Cardiac fibroblast (primary cell): ENCODE measurements at places on chromosomes 11 and 22.

- DNase-seq = peak; percentile 26
These were observed 29.1 kb upstream of the CCND1 start for GRCh38 chr11:69611548-69612526.

- DNase-seq = no peak
These were observed 289.1 kb downstream of the TBC1D22A start for GRCh38 chr22:47051441-47052071.

DNA sequence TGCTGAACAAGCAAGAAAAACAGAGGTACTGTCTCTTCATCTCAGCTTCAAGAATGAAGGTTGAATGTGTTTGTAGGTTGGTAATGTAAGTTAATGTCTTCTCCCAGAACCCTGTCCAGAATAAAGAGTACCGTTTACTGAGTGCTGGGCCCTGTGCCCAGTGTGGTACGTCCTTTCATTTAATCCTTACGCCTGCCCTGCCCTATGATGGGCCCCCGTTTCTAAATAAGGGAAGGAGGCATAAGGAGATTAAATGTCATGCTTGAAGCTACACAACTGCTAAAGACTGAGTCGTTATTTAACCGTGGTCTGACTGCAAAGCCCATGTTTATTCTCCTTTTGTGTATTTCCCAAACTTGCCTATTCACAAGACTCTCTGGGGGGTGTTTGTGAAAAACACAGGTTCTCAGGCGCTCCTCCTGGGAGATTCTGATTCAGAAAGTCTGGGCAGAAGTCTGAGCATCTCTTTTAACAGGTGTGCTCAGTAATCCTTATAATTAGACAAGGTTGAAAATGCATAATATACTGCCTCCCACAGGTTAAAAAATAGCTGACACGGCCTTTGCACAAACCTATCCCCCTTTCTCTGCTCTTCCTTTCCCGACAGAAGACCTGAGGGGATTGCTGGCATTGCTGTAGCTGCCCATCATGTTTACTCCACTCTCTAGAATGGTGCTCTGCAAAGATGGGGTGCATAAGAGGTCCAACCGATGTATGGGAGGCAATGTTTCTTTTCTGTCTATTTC is 56.3 kb upstream of the ZBTB44 start:
- DNase-seq = no peak

DNA sequence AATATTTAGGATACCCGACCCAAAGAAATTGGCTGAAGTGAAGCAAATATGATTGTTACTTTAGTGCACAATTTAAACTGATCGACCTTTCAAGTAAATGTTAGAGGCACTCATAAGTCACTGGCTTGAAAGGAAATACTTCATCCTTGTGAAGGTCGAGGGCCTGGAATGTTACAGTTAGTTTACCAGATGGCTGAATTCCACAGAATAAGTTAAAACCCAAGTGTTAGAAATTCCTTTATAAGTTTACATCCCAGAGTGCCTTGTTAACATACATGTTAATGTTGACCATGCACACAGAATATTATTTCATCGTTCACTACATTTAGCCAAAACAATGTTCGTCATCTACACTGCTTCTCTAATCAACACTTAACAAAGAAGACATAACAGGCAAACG is 235.5 kb upstream of the ANO3 start:
- DNase-seq = no peak

- peak; percentile 26 for DNase-seq
These were observed 72.9 kb downstream of the DKK3 start for GRCh38 chr11:11935536-11935935.

GRCh38 chr11:26828288-26828687 is 106.4 kb upstream of the SLC5A12 start:
- DNase-seq = peak; percentile 14

GRCh38 chr22:42294034-42294985 is 23.9 kb upstream of the TCF20 start:
- DNase-seq = peak; percentile 55

DNA sequence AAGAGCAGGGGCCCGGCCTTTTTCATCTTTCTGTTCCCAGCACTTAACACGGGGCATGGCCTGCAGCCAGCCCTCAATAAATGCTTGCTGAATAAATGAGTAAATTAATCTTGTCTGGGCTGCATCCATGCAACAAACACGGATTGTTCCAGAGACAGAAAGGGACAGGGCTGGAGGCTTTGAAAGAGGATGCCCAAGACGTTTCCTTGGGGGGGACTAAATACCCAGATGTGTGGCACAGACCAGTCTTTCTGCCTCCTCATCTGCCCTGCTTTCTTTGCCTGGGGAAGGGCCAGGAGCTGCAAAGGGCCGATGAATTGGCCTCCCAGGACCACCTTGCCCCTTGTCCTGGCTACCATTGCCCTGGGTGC is 40.4 kb downstream of the SHISAL1 start:
- DNase-seq = no peak

DNA sequence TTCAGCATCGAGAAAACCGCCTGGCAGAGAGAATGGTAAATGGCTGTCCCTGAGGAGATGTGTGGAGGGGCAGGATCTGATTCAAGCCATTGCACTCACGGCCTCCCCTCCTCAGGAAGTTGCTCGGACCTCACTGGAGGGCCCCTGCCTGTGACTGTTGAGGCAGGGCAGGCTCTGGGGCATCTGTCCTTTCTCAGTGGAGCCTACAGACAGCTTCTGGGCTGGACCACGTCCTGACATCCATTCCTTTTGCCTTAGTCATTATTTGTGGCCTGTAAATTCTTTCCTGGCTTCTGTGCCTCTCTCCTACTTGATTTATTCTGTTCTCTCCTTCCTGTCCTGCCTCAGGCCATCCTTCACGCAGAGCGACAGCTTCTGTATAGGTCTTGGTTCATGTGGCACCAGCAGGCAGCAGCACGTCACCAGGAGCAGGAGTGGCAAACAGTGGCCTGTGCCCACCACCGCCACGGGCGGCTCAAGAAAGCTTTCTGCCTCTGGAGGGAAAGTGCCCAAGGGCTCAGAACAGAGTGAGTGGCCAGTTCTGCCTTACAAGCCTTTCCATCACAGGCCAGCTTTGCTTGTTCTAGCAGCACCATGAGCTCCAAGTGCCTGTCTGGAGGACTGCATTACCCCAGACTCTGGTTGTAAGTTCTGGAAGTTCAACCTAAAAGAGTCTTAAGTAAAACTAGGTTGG is 59.6 kb downstream of the PISD start:
- peak; percentile 97 for DNase-seq
